ENCODE measurements at places on chromosomes 3 and 15. TPM values are rescaled to one million over a fixed set of nuclear protein-coding genes. Genes with fewer than 3 reads are reported as not detected.

Gene ANKUB1
- 0.17 TPM for polyA plus RNA-seq

GRCh38 chr3:181712553-181713279, 991 bp downstream of the SOX2 start:
- DNase-seq: no peak

DNA sequence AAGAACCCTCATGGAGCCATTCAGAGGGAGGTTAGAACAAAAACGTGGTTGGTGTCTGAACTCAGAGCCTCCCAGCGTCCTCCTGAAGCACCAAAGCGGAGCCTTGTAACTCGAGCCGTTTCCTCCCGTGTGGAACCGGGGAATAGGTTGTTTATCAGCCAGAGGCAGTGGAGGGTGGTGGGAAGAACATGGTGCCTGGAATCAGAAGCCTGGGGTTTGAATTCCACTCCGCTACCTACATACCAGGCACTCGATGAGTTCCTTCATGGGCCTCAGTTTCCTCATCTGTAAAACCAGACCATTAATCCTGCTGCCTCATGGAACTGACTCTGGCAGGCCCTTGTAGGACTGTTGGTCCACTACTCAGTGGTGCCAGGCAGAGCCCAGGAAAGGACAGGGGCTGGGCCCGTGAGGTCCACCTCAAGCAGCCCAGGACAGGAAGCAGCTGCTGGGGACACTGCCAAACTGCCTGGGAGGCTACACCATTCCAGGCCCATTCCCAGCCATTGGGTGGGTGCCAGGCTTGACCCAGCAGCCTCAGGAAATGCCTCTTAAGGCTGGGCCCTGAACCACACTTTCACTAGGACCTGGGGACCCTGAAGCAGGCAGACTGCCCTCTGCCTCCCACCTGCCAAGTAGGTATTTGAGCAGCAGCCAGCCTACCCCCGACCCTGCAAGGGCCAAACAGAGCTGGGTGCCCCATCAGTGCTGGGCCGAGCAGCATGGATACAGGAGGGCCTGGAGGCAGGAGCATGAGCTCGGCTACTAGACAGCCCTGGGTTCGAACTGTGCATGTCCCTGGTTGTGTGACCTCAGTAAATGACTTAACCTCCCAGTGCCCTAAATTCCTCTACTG, 33.4 kb downstream of the PRKCD start:
- DNase-seq: peak; percentile 49

DNA sequence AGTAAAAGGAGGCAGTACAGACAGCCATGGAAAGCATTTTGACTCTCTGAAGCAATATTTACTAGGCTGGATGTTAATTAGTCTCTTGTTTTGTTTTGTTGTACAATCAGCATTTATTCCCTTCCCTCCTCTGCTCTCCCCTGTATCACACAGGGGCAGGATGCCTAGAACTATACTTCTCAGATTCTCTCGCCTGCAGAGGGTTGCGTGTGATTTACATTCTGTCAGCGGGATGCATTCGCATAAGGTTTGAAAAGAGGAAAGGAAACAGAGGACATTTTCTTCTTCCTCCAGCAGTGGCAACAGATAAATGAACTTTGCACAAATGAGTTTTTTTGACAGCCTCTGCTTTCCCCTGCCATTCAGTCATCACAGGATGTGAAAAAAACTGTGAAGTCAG, 188.3 kb downstream of the RSL24D1 start:
- DNase-seq: no peak

- no peak for DNase-seq
Measured at GRCh38 chr3:105108823-105109222, 257.9 kb upstream of the ALCAM start.

GRCh38 chr3:38274864-38275649, 7.0 kb upstream of the SLC22A14 start:
- no peak for DNase-seq

GRCh38 chr3:15654127-15654526, 52.6 kb downstream of the BTD start:
- DNase-seq: no peak

DNA sequence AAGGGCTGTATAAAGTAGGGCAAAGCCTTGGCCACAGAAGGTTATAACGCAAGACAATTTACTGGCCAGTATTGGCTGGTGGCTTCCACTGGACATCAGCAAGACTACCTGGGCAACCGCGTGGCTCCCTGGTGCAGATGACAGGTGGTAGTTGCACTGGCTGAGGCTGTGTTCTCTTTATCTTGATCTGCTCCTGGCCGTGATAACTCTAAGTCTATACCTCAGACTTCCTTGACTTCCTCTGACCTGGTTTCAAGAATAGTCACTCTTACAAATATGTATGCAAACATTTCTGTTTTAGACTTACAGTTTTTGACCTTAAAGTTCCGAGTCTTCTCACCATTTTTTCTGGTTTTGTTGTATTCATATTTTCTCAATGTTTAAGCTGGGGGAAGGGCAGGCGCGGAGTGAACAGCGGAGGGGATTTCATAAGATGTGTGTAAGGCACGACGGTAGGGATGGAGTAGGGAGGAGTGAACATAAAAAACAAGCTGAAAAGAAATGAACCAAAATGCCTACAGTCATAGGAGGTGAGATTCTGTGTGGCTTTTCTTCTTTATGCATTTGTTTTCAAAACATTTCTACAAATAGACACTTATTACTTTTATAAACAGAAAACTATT, 15.2 kb upstream of the TMEM212 start:
- no peak for DNase-seq

DNA sequence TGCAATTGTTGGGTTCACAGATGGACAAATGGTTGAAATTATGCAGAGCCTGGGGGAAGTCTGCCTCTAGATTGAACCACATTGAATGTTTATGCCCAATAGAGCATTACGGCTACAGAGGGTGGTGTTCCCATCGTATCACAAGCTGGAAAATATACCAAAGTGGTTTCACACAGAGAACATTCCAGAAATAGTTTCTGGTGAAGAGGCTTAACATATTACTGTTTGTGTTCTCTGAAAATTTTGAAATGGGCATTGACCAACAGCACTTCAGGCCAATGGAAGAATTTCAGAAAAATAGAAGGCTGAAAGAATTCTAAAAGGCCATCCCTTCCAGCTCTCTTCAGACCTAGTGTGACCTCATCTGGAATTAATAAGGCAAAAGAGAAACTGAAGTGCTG, 203.9 kb downstream of the NEK10 start:
- no peak for DNase-seq
